Activated T-helper 17 cell treated with anti-CD3 and anti-CD28 coated beads, Interleukin-2, amount 50 U/mL, for 72 hours (primary cell): ENCODE measurements at places on chromosomes 1 and 21. TPM values are rescaled to one million over a fixed set of nuclear protein-coding genes. Genes with fewer than 3 reads are reported as not detected.
A peak's percentile ranks its signal among the peaks of the same experiment; 100 is the strongest.

Gene SFN
- total RNA-seq: 4.7 TPM

Gene LCE1C
- total RNA-seq: not detected

Gene WDR64
- total RNA-seq: not detected

Gene ST6GALNAC3
- total RNA-seq: 0.30 TPM

Gene OR2L3
- total RNA-seq: not detected

Gene LCE1D
- not detected for total RNA-seq

DNA sequence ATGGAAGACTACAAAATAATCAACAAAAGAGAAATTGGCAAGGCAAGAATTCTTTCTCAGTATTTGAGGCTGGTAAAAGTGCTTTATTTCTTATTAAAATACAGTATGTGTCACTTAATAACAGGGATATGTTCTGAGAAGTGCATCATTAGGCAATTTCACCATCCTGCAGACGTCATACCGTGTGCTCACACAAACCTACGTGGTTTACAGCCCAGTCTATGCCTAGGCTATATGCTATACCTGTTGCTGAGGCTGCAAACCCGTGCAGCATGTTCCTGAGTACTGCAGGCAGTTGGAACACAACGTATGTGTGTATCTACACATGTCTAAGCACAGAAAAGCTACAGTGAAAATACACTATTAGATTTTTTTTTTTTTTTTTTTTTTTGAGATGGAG is 2.7 kb upstream of the CCDC27 start:
- no peak for ATAC-seq

DNA sequence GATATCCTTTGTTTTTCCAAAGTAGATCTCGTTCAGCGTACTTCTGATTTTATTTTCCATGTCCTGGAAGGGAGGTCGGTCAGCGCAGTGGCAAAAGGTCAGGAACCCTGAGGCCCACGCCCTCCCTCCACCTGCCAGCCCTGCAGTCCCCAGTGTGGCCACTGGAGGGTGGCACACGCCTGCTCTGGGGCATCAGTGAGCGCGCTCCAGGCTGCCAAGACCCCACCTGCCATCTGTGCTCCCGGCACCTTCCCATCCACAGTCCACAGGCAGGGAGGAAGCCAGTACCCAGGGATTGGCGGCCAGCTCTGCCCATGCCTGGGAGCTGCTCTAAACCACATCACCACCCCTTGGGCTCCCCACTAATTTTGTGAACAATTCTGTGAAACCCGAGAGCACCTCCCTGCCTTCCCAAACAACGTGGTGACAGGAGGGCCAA is 32.3 kb downstream of the SLC66A1 start:
- peak; percentile 55 for ATAC-seq

DNA sequence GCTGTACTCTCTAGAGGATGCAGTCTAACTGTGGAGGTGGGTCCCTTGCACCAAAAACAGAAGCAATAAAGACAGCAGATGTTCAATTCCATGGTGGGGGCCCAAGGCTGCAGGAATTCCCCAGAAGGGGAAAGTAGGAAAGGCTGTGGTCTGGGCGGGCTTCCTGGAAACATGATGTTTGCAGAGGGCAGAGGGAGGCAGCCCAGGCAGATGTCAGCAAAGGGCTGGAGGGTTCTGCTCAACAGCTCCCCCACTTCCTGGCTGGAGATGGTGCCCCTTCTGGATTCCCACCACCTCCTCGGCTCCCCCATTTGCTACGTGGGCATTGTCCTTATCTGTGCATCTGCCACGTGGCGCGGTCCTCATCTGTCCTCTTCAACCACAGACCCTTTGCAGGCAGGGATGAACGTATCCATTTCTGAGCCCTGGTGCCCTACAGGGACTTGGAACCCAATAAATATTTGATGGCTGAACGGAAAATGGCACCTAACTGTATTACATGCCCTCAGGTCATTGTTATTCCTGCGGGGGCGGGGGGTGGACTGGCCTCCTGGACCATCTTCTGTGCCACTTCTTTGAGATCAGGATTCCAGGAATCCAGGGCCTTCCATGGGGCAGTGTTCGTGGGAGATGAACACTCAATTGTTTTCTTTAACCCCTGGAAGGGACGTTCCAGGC is 8.4 kb upstream of the GUCA2B start:
- ATAC-seq: no peak

DNA sequence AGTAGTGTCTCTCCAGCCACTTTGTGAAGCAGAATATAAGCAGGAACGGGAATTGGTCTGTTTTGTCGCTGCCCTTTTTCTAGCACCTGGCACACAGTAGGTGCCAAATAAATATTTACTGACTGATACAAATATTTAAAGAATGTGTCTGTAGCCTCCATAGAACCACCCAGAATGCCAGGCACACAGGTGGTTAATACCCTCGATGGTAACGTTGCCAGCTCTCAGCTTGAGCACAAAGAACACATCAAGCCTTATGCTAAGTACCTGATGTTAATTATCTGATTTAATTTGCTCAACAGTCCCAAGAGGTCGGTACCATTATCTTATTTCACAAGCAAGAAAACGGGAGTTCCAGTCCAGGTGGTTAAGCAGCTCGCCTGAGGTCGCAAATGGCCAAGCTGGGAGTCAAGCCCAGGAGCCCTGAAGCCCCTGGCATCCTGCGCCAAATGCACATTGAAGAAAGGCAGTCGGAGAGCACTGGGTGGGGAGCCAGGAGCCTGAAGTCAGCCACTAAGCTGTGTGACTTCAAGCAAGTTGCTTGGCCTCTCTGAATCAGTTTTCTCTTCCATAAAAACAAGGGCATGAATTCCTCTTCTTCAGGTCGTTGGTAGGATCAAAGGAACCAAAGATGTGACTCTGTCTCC is 26.4 kb downstream of the HSPG2 start:
- no peak for ATAC-seq

DNA sequence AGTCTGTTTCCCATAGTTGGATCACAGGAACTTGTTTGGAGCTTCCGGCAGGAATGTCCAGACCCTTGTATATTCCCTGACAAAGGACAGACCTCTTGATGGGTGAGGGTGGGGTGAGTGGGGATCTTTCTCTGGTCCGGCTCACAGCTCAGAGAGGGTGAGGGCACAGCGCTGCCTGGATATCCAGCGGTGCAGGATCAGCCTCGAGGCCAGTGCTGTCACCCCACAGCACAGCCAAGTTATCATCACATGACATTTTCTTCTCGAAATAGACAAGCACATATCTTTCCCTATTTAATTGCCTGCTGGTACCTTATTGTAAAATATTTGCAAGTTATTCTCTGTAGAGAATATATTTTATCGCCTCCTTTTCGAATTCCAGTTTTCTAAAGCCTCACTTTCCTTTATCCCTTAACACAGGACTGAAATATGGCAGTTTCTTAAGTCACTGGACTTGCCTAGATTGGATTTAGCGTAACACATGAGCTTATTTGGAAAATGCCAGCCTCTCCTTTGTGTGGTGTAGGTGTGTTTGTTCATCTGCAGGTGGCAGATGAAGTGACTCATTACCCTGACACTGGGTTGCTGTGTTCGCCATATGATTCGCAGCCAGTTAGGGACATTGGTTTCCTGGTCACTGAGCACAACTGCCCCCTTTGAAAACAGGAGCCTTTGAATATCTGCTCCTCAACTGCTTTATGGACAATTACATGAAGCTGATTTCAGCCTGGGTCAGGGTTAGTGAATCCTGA is 21.4 kb downstream of the CLIC6 start:
- no peak for ATAC-seq

GRCh38 chr1:234976861-234977680 is 151.6 kb downstream of the TOMM20 start:
- ATAC-seq: no peak

DNA sequence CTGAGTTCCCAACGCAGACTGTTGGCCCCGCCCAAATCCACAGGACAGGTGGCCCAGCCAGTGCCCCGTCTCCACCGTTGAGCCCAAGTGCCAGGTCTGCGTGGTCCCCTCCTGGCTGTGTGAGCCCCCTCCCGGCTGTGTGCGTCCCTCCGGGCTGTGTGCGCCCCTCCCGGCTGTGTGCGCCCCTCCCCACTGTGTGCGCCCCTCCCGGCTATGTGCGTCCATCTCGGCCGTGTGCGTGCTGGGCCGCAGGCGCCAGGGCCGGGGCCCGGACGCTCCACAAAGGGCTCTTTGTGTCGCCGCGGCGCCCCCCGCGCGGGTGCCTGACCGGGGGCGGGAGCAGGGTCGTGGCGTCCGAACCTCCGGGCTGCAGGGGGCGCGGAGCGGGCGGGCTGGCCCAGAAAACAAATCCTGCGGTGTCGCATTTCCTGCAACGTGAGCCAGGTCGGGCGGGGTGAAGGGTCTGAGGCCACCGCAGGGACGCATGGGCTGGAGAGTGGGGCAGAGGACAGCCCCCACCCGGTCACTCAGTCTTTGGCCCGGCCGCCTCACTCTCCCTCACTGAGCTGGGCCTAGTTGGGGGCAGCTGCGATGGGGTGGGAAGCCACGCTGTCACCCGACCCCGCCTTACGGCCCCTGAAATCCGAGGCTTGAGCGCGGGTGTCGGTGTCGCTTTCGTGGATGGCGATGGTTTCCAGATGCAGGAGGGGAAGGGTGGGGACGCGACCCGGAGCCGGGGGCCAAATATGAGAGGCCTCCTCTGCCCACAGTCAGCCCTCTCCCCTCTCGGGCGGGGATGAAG is 18.8 kb downstream of the TNFRSF25 start:
- no peak for ATAC-seq

DNA sequence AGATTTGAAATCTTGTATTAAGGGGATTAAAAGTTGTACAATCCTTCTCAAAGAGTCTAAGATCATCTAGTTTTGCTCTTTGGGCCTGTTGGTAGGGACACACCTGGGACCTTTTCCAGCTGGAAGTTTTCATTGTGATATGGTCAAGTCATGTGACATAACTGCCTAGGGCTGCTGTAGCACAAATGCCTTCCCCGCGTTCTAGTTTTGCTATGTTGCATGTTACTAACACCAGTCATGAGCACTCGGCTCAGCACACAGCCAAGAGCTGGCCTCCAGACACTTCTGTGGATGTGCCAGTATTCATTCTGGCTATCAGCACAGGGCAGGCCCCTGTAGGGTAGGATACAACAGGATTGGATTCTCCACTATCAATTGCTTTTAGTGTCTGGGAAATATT is 14.6 kb upstream of the FLG2 start:
- no peak for ATAC-seq

- ATAC-seq: peak; percentile 78
Observed at GRCh38 chr1:153775458-153776327, 486 bp downstream of the SLC27A3 start.

- peak; percentile 90 for ATAC-seq
Observed at GRCh38 chr1:35180776-35181374, 12.1 kb downstream of the SFPQ start.

DNA sequence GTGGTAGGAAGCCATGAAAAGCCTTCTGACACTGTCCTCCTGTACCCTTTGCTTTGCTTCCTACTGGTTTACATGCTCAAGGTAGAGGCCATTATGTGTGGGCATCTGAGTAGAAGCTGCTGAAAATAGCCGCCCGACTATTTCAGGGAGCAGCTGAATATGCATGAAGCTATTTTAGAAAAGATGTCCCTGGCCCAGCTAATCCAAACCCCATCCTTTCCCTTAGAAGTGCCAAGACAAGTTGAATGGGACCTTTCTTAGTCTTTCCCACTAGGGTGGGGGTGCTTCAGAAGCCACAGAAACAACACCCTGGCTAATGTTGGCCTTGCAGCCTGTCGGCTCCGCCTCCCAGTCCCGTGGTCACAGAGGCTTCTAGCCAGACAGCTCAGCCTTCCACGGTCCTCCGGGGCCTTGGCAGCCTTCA is 205.1 kb upstream of the EDN2 start:
- no peak for ATAC-seq

- ATAC-seq: no peak
Observed at GRCh38 chr21:45423201-45423955, 18.4 kb downstream of the COL18A1 start.

DNA sequence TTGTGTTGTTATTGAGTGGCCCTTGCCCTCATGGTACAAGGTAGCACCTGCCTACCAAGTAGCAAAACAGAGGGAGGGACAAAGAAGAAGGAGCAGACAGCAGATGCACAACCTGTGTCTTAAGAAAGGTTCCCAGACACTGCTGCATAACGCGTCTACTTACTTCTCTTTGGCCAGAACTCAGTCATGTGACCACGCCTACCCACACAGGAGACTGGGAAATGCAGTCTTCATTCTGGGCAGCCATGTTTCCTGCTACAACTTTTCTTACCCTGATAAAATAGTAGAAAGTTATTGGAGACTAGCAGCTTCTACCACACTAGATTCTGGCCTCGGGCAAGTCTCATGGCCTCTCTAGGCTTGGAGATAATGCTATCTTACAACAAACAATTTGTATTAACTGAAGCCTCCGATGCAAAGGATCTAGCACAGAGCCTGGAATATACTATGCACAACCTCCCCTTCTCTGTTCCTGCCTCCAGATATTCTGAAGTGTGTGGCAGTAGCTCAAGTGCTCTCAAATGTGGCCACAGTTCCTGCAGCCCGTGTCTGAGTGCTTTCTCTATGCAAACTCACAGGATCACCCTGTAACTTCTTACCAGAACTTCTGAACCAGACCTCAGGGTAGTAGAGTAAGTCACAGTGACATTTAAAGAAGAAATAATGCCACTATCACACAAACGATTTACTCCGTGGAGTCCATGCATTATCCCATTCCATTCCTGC is 34.1 kb upstream of the BTG2 start:
- peak; percentile 49 for ATAC-seq

DNA sequence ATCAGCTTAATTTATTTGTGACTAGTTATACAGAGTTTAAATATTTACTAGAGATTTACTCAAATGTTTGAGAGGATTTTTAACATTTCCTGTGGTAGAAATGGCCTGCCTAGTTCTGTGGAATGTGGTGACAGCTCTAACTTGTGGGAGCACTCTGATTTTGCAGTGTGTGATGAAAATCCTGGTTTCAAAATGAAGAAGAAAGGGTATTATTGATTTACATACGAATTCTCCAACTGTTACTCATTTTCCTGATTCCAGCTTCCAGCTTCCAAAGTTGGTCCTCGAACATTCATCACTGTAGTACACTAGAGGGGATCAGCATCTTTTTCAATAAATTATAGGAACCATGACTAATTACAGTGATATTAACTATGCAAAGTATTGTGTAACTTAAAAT is 462.7 kb upstream of the PKN2 start:
- ATAC-seq: no peak

DNA sequence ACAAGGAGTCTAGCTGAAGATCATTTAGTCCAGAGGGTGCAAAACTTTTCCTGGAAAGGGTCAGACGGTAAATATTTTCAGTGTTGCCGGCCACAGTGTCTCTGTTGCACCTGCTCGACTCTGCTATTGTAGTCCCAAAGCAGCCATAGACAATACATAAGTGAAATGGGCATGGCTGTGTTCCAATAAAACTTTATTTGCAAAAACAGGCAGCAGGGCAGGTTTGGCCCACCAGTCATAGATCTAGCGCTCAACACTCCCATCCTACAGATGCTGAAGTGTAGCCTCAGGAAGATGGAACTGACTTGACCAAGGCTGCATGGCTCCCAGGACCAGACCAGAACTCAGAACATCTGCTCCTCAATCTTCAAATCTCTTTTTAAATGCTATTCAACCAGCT is 46.2 kb upstream of the CLDN14 start:
- no peak for ATAC-seq

DNA sequence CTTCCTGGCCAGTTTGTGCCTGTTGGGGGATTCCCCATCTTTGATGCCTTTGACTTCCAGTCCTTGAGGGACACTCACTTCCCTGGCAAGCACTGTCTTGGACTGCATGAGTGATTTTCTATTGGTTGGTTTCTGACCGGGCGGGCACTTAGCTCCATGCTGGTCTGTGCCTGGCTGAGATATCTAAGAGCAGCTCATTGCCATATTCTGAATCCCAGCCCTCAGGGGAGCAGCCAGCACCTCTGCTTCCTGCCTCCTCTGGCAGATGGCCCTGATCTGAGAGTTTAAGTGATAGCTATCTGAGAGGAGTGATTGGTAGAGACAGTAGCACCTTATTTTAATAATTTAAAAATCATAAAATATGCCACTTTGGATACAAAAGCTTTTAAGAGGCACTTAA is 52.5 kb downstream of the DISC1 start:
- no peak for ATAC-seq

- no peak for ATAC-seq
Observed at GRCh38 chr1:60746278-60746791, 336.0 kb upstream of the NFIA start.
